ENCODE measurements at places on chromosomes 7 and 10.

DNA sequence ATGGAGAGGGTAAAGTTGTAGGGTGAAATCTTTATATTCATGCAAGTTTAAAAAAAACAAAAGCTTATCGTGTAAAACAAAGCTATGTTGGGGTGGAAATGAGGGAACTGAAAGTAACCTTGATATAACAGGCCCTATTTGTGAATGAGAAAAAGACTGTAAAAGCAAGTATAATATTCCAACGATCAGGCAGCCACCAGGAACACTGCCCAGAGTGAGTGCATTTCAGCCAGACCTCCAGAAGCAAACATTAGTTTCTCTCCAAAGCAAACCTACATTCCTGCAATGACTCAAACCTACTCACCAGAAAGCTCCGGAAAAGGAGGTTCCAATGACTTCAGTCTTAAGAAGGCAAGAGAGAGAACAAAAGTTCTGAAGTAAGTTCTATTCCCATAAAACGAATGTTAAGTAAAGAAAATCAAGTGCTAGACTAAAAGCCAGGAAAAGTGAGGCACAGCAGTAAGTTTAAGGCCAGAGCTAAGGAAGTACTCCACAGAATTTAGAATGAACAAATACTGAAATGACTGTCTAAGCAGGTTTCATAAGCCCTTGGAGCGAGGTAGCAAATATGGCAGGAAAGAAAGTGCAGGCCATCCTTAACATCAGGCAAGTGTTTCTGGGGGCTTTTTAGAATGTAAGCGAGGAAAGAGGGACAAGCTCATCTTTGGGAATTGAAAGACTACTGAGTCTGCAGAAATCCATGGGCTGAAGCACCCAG, 493.1 kb downstream of the XPNPEP1 start:
- no peak for DNase-seq

DNA sequence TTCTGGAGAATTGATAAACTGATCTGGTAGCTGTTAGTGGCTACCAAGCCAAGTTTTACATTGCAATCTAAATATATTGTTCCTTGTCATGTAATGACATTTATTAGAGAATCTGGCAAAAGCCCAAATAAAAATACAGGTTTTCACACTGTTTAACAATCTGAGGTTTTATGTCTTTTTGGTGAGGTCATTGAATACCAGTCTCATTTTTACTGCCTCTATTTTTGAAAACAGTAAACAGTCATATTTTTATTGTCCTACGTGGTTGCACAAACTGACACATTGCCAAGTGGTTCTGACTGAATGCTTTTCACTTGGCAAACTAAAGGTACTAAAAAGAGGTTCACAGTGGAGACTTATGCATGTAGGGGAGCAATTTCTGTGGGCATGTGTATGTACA, 157.5 kb downstream of the PRKG1 start:
- no peak for DNase-seq

GRCh38 chr10:29578457-29578856, 56.3 kb downstream of the SVIL start:
- no peak for DNase-seq

DNA sequence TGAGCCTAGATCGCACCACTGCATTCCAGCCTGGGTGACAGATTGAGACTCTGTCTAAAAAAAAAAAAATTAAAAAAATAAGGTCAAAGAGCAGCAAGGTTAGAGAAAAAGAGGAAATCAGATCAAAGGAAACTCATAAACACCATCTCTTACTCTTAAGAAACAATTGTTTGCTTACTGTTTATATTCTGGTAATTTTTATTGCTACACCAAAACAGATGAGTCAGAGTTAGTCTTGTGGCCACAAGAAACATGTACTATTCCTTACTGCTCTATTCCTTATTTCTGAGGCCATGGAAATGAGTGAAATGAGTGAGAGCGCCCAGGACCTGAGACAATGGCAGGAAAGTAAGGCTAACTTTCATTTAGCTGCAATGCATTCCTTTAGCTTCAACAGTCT, 387.3 kb downstream of the HPSE2 start:
- DNase-seq, result no peak

DNA sequence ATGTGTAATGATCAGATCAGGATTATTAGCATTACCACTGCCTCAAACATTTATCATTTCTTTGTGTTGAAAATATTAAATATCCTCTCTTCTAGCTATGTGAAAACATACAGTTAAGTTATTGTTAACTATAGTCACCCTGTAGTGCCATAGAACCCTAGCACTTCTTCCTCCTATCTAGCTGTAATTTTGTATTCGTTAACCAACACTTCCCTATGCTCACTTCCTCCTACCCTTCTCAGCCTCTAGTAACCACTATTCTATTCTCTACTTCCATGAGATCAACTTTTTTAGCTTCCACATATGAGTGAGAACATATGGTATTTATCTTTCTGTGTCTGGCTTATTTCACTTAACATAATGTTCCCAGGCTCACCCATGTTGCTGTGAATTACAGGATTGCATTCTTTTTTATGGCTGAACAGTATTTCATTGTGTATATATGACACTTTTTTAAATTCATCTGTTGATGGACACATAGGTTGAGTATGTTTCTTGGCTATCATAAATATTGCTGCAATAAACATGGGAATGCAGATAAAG, 132.7 kb upstream of the RHOBTB1 start:
- DNase-seq, result no peak

DNA sequence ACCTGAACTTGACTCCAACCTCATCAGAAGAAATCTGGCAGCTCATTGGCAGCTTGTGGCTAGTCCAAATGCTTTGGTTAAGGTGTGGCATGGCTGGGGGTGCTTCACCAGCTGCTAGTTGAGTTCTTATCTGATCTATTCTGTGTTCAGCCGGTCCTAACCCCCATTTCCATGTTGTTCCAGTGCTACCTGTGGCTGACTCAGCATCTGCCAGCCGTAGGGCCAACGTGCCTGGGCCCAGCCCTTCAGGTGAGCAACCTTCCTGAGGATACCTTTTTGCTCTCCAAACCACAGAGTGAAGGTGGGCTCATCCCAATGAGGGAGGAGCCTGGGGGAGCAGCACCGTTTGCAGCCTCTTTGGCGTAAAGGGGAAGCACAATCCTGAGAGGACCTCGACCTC, 46.8 kb upstream of the C10orf120 start:
- DNase-seq, result no peak

DNA sequence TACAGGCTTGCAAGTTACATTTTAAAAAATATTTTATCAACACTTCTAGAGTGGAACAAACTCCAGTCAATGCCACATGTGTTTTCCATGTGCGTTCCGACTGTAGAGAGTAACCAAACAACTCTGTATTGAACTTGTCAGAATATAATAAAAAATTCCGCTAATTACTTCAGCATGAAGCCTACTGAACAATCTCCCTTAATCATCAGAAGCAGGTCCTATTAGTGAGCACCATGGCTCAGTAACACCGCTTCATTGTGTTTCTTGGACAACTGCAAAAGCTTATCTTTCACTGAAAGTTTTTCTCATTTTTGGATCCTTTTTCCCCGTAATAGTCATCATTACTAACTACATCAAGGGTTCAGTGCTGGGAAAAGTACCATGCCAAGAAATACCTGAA, 117.0 kb downstream of the MKX start:
- no peak for DNase-seq

DNA sequence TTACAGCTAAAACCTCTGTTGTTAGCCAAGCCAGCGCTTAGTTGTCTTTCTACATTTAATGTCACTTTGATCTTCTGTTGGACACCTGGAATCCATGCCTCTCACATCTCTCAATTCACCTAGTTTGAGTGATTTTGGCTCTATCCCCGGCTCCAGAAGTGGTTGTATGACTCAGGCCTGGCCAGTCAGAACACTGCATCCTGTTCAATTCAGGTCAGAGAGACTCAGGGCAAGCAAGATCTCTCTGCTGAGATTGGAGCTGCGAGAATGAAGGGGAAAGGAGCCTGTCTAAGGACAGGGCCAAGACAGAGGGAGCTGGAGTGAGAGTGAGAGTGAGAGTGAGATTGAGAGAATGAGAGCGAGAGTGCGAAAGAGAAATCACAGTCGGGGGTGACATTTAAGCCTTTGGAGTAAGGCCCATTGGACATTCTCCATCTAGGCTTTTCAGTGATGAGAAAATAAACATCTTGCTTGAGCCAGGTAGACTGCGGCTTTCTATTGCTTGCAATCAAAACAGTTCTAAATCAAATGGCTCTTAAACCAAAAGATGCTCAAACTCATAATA, 83.3 kb upstream of the DYNC1I1 start:
- no peak for DNase-seq

GRCh38 chr10:80524190-80524909, 13.4 kb upstream of the SH2D4B start:
- no peak for DNase-seq

GRCh38 chr7:162632-163297, 29.6 kb upstream of the FAM20C start:
- no peak for DNase-seq

GRCh38 chr10:80168679-80169380, 36.3 kb downstream of the PLAC9 start:
- no peak for DNase-seq

DNA sequence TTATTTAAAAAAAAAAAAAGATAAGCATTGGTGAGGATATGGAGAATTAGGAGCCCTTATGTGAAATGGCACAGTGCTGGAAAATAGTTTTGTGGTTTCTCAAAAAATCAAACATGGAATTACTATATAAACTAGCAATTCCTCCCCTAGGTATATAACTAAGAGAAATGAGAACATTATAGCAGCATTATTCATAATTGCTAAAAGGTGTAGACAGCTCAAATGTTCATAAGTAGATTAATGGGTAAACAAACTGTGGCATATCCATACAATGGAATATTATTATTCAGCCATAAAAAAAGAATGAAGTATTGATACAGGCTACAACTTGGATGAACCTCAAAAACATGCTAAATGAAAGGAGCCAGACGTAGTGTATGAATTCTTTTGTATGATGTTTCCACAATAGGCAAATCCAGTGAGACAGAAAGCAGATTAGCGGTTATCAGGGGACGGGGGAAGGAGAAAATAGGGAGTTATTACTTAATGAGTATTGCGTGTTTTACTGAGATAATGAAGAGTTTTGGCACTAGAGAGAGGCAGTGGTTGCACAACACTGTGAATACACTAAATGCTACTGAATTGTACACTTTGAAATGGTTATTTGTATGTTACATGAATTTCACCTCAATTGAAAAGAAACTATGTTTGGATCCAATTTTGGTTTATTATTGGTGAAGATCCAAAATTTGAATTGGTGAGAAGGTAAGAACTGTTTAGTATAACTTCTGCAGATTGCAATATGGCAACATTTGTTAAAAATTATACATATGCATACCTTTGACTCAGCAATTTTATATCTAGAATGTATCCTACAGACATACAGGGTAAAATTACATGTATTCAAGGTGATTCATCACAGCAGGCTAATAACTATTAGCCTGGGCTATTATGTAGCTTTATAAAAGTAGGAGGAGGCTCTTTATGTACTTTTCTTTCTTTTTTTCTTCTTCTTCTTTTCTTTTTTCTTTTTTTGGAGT, 69.7 kb downstream of the VCL start:
- no peak for DNase-seq

GRCh38 chr7:131425992-131426391, 98.3 kb downstream of the MKLN1 start:
- no peak for DNase-seq

GRCh38 chr10:71046747-71047146, 158.4 kb upstream of the PCBD1 start:
- DNase-seq, result no peak
